Mucosa of gallbladder (tissue), 1 donor: ENCODE measurements at places on chromosomes 12 and 14. TPM values are rescaled to one million over a fixed set of nuclear protein-coding genes. Genes with fewer than 3 reads are reported as not detected.

The PMEL gene
- total RNA-seq: 2.9 TPM

The BATF gene
- 5.7 TPM for total RNA-seq

The SERPINA4 gene
- 133 TPM for total RNA-seq

The AKT1 gene
- 166 TPM for total RNA-seq

The FGF23 gene
- total RNA-seq: 0.06 TPM

The GZMB gene
- 2.8 TPM for total RNA-seq

The FAM177A1 gene
- total RNA-seq: 62.7 TPM

The ARPC3 gene
- 195 TPM for total RNA-seq

The TEX22 gene
- total RNA-seq: 2.6 TPM

The EIF5 gene
- 265 TPM for total RNA-seq

The RNF212B gene
- 0.20 TPM for total RNA-seq

The TMEM233 gene
- 0.55 TPM for total RNA-seq

The ARL6IP4 gene
- total RNA-seq: 169 TPM
